ENCODE measurements at places on chromosomes 7 and 10.

- DNase-seq: peak; percentile 77
Observed at GRCh38 chr7:101486433-101487104, 123.9 kb downstream of the COL26A1 start.

GRCh38 chr10:88651101-88651551, 13.1 kb upstream of the LIPF start:
- no peak for DNase-seq

GRCh38 chr10:68861253-68861652, 33.9 kb downstream of the STOX1 start:
- no peak for DNase-seq

DNA sequence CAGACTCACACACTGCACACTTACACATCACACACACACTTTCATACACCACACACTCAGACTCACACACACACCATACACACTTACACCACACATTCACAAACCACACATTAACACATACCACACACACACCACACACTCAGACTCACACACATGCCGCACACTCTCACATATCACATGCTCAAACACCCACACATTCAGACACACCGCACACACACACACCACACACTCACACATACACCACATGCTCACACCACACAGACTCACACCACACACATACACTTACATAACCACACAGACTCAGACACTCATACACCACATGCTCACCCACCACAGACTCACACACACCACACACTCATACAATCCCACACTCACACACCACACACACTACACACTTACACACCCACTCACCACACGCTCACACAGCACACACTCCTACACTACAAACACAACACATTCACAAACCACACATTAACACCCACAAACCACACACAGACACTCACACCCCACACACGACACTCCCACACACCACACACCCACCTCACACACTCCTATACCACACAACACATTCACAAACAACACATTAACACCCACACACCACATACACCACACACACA, 125.4 kb downstream of the EVX1 start:
- DNase-seq: no peak

DNA sequence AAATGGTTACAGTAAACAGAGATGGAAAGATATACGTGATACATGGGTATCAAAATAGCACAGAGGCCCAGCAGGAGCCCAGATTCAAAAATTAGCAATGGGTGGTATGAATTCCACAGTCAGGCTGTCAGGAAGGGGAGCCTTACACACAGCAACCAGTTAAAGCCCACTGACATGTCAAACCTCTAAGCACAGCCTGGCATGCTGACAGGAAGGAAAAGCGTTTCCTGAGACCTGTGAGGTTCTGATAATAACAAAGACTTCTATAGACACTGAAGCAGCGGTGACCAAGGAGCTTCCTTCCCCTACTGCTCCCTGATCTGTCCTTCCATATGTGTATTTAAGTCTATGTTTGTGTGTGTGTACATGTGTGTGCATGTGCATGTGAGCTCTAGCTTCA, 89.9 kb downstream of the PHYHIPL start:
- DNase-seq: no peak

- DNase-seq: no peak
Observed at GRCh38 chr7:4734587-4735345, 40.7 kb upstream of the AP5Z1 start.

- DNase-seq: no peak
Observed at GRCh38 chr10:99328579-99329303, 415 bp upstream of the CNNM1 start.

- no peak for DNase-seq
Observed at GRCh38 chr7:135160098-135160857, 10.2 kb downstream of the CYREN start.

DNA sequence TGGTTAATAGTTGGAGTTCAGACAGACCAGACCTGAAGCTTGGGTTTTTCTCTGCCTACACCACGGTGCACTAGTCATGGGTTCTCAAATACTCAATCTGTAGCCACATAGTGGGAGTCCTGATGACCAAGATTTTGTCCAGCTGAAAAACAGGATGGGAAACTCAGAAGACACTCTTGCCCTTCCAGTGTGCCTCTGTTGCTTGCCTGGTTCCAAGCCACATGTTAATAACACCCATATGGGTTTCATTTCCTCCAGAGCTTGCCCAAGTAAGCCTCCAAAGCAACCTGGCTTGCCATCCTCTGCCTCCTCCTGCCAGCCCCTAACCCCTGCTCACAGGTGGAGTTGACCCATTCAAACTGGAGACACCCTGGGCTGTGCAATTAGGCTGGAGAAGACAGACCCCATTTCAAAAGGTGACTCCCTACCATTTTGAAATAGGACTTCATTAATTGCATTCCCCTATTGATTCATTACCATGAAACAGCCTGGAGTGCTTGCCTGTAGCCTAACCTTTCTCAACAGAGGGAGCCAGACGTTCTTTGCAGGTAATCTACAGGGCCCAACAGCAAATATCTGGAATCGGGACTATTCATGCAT, 108.0 kb upstream of the HABP2 start:
- peak; percentile 49 for DNase-seq

GRCh38 chr7:46811529-46811928, 770.4 kb downstream of the TNS3 start:
- DNase-seq: no peak

DNA sequence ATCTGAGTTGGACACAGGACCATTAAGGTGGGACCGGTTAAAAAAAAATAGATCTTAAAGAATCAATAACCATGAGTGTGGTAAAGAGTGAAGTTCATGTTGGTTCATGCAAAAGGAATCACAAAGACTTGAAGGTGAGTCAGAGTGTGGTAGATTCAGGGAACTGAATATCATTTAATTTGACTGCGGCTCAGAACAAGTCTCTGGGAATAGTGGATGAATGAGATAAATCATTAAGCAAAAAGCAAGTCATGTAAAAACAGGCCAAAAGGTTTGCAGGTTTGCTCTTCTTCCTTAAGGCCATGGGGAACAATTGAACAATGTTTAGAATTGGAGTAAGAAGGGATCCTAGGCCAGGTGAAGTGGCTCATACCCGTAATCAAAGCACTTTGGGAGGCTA, 385.8 kb downstream of the ETV1 start:
- DNase-seq: no peak

DNA sequence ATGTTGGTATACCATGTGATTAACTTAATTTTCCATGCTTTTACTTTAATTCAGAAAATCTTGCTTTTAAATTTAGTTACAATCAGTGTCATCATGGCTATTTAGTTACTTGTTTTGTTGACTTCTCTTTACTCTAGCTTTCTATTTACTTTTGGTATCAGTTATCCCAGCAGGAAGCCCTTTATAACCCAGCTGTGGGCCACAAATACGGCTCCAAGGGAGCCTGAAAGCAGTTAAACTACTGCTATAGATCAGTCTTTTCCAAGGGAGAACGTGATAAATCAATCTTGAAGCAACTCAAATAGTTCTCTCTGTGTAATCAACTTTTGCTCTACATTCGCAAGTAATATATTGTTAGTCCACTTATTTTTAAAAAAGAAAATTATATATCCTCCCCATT, 287.4 kb downstream of the CACNA2D1 start:
- DNase-seq: no peak

- DNase-seq: peak; percentile 84
Observed at GRCh38 chr10:132654708-132655661, 117.4 kb downstream of the INPP5A start.

- DNase-seq: no peak
Observed at GRCh38 chr10:2733278-2733963, 333.9 kb upstream of the PFKP start.

DNA sequence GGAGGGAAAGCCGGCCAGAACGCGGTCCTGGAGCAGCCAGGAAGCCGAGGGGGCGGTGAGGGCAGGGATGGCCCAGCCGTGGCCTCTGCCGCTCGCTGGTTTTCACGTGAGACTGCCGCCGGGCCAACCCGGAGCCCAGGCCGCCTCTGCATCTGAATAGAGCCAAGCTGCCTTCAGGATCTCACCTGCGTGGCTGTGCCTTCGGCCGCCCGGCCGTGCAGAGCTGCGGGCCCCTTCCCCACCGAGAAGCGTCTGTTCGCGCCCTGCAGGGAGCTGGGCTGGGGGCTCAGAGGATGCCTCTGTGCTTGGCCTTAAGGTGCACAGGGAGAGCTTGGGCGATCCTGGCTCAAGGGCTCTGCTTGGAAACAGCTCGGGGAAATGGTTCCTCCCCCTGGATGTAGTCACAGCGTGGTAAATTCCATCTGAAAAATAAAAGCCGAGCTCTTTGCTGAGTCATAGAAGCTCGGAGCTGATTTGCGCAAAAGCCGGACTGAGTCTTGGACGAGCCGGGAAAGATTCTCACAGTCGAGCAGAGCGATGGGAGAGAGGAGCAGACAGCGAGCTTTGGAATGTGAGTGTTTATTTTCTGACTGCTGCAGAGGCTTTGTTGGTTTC, at the start of gene JAKMIP3:
Gene JAKMIP3, plus strand, starts transcription at position 456 of the 615 bp plus-strand sequence. CDS start 38,863 bp downstream, outside the sequence.
- DNase-seq: no peak

GRCh38 chr7:48031111-48031510, 2.2 kb upstream of the SUN3 start:
- no peak for DNase-seq

- DNase-seq: no peak
Observed at GRCh38 chr10:103055105-103055504, 137.0 kb downstream of the CNNM2 start.

- no peak for DNase-seq
Observed at GRCh38 chr10:90960355-90960814, 39.5 kb upstream of the ANKRD1 start.

GRCh38 chr10:101052285-101052684, 9.5 kb upstream of the KAZALD1 start:
- no peak for DNase-seq

GRCh38 chr10:87634311-87634710, 25.4 kb upstream of the PAPSS2 start:
- no peak for DNase-seq

GRCh38 chr10:109773288-109774120, 149.8 kb downstream of the XPNPEP1 start:
- DNase-seq: no peak

Data from left forelimb (tissue), 1 donor.